CD4-positive, alpha-beta T cell treated with Interleukin-6 at 100 ng/mL for 8 hours (primary cell): ENCODE measurements at places on chromosomes 1 and 21.

GRCh38 chr21:45026826-45027225, 47.6 kb upstream of the ADARB1 start:
- DNase-seq: no peak

DNA sequence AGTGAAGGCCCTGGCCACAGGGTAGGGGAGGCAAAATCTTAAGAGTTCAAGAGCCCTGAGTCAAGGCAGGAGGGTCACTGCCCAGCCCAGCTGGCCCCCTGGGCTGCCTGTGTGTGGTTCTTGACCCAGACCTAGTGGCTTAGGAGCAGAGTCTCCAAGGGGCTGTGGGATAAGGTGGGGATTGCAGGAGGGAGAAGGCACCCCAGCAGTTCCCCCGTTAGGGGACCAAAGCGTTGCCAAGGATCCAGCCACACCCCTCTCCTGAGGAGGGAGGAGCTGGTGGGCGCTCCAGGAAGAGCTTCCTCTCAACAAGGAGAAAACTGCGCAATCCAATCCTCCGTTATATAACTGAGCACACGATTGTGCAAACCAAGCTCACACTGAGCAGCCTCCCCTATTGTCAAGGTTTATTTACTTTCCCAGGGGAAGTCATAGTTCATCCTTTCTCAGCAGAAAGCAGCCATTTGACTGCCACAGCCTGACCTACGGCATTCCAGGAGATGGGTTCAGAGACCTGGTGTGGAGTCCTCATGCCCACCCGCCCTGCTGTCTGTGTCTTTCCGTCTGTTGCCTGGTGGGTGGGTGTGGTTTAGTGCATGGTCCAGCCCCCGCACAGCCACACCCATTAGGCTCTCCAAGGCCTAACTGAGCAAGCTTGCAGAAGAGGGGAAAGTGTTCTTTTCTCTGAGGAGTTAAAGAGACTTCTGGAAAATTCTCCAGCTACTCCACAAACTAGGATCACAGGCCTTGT, 3.5 kb downstream of the EPHX1 start:
- no peak for DNase-seq

DNA sequence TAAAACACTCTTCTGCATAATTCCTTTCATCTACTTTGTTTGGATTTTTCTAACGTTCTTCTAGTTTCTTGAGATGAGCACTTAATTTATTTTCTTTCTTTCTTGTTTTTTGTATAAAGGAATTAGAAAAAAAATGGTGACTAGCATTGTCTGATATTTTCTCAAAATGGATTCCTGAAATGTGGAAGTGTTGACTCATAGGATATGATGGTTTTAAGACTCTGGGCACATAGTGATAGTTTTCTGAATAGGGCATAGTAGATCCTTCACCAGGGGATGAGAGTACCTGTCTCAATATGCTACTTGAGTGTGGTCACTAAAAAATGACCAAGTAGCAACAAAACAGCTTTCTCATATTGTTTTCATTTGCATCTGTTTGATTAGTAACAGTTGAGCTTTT, 100.9 kb downstream of the PEX14 start:
- DNase-seq: no peak

- DNase-seq: no peak
Measured at GRCh38 chr1:159983681-159984080, 29.6 kb upstream of the SLAMF9 start.

DNA sequence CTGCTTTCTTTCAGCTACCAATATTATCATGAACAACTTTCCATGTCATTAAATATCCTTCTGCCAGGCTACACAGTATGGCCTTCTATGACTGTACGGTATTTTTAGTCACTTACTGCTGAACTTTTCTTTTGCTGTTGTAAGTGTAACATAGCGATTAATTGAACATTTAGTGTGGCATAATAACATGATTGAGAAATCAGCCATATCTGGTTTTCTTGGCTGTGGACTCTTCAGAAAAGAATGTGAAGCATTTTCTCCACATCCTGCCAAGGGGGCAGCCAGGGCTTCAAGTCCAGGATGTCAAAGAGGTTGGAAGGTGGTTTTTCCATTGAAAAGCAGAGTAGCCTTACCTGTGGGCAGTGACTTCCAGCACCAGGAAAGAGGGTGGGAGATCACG, 8.8 kb upstream of the AHCYL1 start:
- no peak for DNase-seq

- DNase-seq: peak; percentile 36
Measured at GRCh38 chr1:199041173-199041914, 402.5 kb downstream of the PTPRC start.

DNA sequence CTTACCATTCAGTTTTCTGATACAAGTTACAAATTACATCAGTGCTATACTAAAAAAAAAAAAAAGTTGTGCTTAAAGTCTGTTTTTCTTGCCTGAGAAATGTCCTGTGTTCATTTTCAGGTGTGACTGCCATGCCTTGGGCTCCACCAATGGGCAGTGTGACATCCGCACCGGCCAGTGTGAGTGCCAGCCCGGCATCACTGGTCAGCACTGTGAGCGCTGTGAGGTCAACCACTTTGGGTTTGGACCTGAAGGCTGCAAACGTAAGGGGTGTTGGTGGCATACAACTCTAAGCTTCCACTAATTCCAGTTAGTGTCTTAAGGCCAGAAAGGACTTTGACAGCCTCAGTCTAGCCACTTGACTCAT, 60.1 kb upstream of the LAMC2 start:
- DNase-seq: no peak

DNA sequence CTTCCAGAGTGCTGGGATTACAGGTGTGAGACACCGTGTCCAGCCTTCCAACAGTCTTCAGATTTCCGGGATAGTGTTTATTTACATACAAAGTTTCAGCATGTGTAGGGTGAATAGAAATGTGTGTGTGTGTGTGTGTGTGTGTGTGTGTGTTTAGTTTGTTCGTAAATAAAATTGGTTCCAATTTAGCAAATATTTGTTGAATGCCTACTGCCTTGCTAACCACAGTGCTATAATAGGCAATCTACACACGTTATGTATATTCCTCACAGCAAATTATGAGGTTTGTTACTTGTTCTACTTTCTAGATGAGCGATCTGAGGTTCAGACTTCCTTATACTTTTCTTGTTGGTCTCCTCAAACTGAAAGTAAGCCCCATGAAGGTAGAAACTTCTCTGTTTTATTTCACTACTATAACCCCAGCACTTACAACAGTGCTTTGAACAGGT, 32.8 kb upstream of the EPS15 start:
- DNase-seq: no peak

DNA sequence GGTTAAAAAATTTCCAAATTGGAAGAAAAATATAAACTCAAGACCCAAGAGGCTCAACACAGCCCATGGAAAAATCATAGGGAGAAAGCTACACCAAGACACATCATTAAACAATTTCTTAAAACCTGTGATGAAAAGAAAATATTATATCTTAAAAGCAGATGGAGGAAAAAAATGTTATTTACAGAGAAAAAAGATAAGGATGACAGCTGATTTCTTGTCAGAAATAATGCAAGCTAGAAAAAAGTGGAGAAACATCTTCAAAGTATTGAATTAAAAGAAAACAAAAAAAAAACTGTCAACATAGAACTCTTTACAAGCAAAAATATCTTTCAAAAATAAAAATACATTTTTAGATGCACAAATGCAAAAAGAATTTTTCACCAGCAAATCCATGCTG, 930.5 kb downstream of the ADGRL2 start:
- no peak for DNase-seq

- no peak for DNase-seq
Measured at GRCh38 chr1:16315437-16315836, 36.8 kb downstream of the FBXO42 start.

DNA sequence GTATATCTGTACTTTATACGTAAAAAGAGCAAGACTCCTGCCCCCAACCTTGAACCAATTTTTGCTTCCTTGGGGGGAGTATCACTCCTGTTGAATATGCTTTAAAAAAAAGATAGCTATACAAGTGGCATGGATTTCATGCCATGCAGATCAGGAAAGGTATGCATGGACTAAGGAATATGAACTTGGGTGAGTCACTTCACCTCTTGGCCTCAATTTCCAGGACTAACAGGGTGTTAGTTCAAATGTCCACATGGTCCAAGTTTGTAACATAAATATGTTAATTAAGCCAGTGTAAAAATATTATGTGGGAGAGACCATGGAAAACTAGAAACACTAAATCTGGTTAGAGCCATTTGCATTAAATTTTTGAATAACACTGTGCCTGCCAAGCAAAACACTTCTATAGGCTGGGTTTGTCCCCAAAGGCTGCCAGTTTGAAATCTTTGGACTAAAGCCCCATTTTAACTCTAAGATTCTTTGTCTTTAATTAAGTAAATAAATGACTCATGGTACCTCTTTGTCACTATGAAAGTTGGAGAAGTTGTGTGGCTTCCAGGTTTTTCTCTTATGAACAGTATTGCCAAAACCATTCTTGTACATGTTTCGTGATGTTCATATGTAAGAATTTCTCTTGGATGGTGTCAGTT, 33.1 kb downstream of the FAM177B start:
- DNase-seq: no peak

- DNase-seq: peak; percentile 87
Measured at GRCh38 chr21:33362044-33362555, 37.3 kb downstream of the IFNAR1 start.

GRCh38 chr21:41932191-41932575, 21.6 kb downstream of the C2CD2 start:
- DNase-seq: no peak

DNA sequence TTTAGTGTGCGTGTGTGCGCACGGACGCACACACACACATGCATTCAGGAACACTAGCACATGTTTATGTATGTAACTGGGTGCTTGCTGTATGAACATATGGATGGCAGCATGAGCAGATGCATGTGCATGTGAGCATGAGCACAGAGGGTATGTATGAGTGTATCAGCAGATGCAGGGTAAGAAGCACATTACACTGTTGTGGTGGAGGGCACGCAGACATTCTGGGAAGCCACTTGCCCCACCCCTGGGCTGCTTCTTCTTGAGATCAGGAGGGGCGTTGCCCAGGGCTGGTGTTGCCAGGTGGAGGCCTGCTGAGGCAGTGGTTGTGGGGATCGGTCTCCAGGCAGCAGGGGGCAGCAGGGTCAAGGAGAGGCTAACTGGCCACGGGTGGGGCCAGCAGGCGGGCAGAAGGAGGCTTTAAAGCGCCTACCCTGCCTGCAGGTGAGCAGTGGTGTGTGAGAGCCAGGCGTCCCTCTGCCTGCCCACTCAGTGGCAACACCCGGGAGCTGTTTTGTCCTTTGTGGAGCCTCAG, 3.9 kb upstream of the P3R3URF start:
- no peak for DNase-seq

GRCh38 chr1:232435729-232436128, 194.2 kb downstream of the SIPA1L2 start:
- no peak for DNase-seq

- no peak for DNase-seq
Measured at GRCh38 chr21:45014747-45015468, 59.5 kb upstream of the ADARB1 start.

DNA sequence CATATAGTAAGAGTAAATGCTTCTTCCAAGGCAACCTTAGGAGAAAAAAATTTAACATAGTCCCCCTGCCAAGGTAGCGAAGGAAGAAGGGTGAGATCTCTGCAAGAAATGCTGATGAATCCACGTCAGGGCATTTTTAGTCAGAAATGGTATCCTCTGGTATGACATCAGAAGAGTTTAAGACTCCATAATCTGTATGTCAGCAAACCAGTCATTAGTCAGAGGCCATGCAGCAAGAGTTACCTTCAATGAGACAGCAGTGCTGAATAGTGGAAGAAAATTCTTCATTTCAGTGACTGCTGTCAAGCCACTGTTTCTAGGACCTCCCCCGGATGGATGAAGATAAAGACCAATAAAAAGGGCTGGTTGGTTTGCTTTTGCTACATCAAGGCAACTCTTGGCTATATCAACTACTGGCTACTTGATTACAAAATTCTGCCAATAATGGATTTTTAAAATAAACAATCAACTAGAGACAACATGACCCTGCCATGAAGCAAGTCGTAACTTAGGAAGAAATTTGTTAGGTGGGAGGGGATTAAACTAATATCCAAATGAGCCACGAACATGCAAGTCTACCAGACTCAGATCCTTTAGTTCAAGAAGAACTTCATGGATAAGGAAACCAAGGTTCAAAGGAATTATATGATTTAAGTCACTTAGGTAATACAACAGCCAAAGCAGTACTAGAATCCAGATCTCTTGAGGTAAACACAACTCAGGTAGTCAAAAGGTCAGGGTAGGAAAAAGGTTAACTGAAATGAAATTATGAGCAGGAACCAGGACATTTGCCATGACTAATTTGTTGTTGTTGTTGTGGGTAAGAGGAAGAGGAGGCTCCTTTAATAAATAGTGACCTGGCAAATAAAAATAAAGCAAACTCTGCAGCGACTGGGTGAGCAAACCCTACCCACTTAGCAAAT, 25.6 kb upstream of the GUCA2A start:
- no peak for DNase-seq

DNA sequence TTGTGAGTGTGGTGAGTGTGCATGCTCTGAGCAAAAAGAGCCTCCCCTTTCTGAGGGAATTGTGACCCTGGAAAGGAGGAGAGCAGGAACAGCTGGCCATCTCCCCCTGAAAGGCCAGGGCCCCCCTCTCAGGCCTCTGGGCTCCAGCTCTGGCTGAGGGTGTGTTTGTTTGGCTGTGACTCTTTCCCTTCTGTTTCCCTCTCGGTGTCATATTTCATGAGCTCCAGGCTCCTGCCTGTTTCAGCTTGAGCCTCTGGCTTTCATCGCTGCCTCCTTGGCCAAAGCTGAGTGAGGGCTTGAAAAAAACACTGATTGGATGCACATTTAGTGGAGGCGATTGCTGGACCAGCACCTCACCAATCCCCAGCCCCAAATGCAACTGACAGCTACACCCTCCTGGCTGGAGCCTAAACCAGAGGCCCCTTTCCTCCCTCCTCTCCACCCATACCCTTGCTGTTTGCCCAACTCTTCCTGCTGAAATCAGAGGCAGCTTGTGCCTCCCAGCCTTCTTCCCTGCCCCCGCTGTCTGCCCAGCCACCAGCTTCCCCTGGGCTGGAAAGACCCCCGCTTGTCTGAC, 64.1 kb downstream of the DDR2 start:
- DNase-seq: no peak
